ENCODE measurements at places on chromosomes 16 and 17.

DNA sequence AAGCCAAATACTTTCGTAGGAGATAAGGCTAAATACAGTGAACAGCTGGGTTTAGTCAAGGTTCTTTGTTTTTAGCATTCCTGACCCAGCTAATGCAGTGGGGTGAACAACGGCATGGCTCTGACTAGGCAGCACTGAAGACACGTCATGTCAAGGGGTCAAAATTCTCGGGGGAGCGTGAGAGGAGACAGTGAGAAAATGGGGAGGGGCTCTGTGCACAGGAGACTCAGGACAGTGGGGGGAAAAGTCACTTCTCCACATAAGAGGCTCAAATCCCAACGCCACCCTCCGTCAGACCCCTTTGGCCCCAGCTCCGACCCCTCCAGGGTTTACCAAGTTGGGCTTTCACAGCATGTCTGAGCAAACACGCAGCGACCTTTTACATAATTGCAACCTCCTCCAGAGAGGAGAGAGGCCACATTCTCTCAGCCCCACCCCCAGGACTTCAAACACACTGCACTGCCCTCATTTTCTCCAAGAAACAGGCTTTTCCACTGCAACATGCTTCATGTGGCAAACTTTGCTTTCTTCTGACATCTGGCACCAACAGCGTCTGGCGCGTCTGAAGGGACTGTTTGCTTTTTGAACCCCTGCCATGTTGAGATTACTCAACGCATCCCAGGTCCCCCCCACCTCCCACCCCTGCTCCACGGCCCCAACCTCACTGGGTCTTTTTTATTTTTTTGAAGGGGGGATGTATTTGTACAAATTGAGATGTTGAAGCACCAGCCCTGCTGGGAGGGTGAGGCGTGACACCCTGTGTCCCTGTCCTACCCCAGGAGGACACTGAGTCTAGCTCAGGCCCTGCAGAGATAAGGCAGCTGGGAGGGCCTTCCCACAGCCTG, 30.0 kb downstream of the AXIN2 start:
- no peak for DNase-seq

DNA sequence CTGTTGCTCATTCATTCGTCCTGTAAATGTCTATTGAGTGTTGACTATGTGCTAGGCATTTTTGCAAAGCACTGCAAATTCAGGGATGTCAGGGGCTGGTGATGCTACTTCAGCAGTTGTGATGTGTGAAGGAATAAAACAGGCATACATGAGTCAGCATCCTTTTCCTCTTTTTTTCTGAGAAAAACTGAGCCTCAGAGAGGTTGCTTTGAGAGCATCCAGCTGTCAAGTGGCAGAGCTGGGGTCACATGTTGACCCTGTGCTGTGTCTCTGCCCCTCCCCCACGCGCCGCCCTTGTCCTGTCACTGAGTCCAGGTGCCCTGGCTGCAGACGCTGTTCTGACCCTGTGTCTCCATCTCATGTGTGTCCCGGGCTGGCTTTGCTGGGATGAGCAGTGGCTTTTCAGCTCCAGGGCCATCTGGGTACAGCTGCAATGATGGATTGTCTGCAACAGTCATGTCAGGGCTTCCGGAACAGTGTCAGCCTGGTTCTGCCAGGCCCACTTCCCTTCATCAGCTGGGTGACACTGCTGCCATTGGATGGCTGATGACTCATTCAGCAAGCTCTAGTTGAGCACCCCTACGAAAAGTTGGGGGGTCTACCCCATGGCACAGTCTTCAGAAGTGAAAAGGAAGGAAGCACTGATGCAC, 14.9 kb downstream of the SEC14L5 start:
- DNase-seq = no peak

GRCh38 chr16:75198135-75198600, 8.8 kb downstream of the CTRB2 start:
- no peak for DNase-seq

- no peak for DNase-seq
Observed at GRCh38 chr17:72004011-72004427, 116.8 kb upstream of the SOX9 start.

GRCh38 chr16:65767125-65767524, 599.4 kb upstream of the CDH5 start:
- no peak for DNase-seq

DNA sequence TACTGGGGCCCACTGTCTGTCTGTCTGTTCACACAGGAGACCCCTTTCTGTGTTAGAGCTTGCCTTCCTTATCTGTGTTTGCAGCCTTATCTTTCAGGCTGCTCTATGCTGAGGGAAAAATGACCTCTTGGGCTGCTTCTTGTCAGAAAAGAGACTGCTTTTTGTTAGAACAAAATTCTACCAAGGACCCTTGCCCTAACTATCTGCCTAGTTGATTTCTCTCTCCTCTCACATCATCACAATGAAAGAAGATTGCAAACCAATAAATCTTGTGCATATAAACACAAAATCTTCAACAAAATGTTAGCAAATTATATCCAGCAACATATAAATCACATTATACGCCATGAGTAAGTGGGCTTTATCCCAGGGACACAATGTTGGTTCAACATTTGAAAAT, 1117.7 kb downstream of the CDH11 start:
- DNase-seq = no peak

GRCh38 chr17:62876063-62876462, 67.9 kb upstream of the MARCHF10 start:
- DNase-seq = no peak

DNA sequence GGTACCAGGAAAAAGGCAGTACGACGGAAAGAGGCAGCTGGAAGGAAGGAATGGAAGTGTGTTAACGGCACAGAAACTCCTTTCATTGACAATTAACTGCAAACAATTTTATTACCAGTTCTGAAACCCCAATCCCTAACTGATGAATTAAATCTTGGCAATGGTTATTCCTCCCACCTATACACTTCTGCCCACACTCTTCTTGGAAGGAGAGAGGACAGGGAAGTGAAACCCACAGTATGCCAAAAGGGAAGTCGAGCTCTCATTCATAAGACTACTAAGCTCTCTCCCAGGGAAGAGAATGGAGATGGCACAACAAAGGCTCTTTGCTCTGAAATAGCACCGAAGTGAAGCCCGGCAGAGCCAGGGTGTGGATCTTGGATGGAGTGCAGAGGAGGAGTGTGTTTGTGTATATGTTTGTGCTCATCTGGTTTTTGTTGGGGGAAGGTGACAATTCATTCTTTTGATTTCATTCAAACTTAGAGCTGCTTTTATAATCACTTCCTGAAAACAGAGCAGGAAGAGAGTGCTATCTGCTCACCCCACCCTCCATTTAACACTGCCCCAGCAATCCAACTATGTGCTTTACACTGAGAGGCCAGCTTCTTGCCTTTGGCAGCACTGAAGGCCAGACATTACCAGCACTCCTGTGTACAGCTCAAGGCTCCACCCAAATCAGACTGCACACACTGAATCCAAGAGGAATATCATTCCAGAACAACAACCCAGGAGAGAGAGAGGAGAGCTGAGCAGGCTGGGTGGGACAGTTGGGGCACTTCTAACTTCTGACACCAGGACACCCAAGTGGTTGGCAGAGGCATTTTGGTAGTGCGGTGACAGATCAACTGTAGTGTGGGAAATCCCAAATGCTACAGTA, 68.7 kb downstream of the HIC1 start:
- no peak for DNase-seq

GRCh38 chr16:57003439-57004386, 14.4 kb downstream of the NLRC5 start:
- DNase-seq = no peak

DNA sequence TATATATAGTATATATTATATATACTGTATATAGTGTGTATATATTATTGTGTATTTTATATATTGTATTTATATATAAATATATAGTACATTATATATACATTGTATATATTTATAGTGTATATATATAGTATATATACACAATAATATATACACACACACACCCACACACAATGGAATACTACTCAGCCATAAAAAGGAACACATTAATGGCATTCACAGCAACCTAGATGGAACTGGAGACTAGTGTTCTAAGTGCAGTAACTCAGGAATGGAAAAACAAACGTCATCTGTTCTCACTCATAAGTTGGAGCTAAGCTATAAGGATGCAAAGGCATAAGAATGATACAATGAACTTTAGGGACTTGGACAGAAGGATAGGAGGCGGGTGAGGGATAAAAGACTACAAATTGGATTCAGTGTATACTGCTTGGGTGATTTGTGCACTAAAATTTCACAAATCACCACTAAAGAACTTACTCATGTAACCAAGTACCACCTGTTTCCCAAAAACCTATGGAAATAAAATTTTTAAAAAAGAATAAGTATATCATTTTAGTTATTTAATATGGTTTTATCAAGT, 201.9 kb upstream of the CDH11 start:
- no peak for DNase-seq

- no peak for DNase-seq
Observed at GRCh38 chr17:46178550-46179214, 14.5 kb downstream of the KANSL1 start.

DNA sequence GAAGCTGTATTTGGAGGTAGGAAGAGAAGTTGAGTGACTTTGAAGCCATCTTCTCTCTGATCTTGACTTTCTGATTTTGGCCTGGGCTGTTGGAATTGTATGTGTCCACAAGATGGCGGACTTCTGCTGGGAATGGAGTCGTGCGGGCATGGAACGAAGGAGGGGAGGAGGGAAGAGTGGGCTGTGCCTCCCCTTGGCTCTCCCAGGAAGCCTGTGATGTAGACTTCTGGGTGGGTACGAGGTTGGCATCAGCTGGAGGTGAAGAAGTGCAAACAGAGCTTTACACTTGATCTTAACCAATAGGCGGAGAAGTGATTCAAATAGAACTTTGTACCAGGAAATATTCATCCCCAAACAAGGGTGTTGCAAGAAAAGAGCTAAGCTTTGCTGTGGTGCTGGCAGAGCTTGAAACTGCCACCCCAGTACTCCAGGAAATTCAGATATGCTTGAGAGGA, 7.4 kb upstream of the TMEM220 start:
- no peak for DNase-seq
